ENCODE measurements at places on chromosomes 5 and 9. TPM values are rescaled to one million over a fixed set of nuclear protein-coding genes. Genes with fewer than 3 reads are reported as not detected.

Gene GDNF
- total RNA-seq, result 0.47 TPM

Gene PCDHGA11
- total RNA-seq, result 11.7 TPM

Gene CXCL14
- not detected for total RNA-seq

Gene FAM163B
- 3.5 TPM for total RNA-seq

Gene LRRC26
- not detected for total RNA-seq

Gene FBP1
- not detected for total RNA-seq

Gene CRHBP
- not detected for total RNA-seq

Gene GHR
- 7.7 TPM for total RNA-seq

Gene SH3TC2
- 1.9 TPM for total RNA-seq

Gene TXNDC8
- not detected for total RNA-seq

Gene PCDHB14
- 0.70 TPM for total RNA-seq

Gene PLPP6
- total RNA-seq, result 6.3 TPM

Gene SLC36A3
- total RNA-seq, result not detected

Gene FAM53C
- total RNA-seq, result 24.7 TPM

Gene SLC25A25
- 13.7 TPM for total RNA-seq

Gene WHRN
- total RNA-seq, result 1.3 TPM

Gene EPB41L4B
- 0.35 TPM for total RNA-seq

Gene NUP155
- 12.1 TPM for total RNA-seq

Gene IRX1
- 0.47 TPM for total RNA-seq

Gene ARL10
- 3.2 TPM for total RNA-seq

All from pericardium fibroblast (primary cell).